ENCODE measurements at places on chromosomes 2 and 18.

- DNase-seq = no peak
Measured at GRCh38 chr2:126783341-126783740, 115.3 kb upstream of the TEX51 start.

DNA sequence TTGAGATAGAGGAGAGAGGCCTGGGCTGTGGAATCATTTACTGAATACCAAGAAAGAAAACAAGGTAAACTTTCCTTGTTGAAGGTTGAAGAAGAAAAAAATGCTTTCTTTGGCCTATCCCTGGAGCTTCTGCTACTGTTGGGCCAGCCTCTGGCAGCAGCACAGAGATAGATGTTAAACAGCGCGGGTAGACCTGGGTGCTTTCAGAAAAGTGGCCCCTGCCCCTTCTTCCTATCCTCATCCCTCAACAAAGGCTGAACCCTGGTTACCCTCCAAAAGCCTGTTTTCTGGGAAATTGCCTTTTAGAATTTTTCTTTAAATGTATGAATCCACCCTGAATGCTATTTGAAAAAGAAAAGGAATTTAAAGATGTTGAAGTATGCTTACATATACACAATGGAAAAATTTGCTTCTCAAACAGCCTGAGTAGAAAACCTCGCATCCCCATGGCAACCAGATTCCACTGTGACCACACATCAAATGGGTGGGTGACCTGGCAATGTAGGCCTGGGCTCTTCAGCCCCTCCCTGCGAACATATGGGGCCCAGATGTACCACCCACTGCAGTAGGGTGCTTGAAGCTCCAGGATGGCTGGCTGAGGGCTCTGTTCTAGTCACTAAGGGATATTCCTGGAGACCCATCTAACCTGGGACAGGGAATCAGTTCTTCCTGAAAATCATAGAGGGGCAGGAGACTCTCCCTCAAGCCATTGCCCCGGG lies 23.4 kb upstream of the CHRNA1 start:
- DNase-seq = peak; percentile 94

DNA sequence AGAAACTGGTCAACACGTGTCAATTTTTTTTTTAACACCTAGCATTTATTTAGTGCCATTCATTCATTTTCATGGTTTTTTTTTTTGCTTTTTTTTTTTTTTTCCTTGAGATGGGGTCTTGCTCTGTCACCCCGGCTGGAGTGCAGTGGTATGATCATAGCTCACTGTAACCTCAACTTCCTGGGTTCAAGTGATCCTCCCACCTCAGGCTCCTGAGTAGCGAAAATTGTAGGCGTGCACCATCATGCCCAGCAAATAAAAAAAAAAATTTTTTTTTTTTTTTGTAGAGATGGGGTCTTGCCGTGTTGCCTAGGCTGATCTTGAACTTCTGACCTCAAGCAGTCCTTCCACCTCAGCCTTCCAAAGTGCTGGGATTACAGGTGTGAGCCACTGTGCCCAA lies 21.1 kb downstream of the USP14 start:
- no peak for DNase-seq

GRCh38 chr2:124874676-124875075 lies 849.6 kb downstream of the CNTNAP5 start:
- no peak for DNase-seq

DNA sequence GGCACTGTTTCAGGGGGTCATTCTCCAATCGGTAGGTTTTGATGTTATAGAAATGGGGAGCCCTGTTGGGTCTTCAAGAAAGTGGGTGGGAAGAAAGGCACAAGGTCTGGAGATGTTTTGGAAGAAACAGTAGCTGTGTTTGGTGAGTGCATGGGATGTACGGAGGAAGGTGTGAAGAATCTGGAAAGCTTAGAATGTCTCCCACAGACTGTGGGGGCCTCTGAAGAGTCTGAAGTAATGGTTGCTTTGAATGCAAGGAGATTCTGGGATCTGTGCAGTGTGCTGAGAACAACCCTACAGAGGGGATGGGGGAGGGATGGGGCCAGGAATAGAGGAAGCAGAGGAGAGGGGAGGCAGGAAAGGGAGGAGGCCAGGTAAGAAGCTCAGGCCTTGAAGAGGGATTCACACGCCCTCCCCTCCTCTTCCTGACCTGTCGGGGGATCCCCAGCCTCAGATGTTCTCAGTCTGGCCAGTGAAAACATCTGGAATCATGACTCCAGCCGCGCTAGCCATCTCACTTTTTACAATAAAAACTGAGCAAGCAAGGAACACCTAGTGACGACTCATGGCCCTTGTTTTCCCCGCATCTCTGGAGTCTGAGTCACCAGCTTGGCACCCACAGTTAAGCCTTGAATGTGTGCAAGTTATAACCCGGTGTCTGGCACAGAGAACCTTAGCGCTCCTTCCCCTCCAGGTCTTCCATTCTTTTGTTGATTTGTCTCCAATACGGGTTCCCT lies 74.2 kb downstream of the SH3BP4 start:
- peak; percentile 92 for DNase-seq

DNA sequence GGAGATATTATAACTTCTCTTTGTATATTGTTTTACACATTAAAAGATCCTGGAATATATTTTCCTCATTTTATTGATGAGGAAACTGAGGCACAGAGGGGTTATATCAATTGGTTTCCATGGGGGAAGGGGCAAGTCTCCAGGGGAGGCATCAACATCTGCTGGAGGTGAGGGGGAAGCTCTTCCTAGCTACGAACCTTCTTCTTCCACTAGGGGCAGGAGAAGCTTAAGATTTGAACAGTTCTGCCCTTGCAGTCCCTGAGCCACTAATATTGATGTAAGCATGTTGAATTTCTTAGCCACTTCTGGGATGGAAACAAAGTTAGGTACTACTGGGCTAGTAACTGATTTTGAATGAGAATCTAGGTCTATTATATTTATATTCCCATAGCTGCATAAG lies 140.1 kb upstream of the AQP4 start:
- DNase-seq = no peak

GRCh38 chr2:133819906-133820305 lies 251.6 kb upstream of the NCKAP5 start:
- no peak for DNase-seq

DNA sequence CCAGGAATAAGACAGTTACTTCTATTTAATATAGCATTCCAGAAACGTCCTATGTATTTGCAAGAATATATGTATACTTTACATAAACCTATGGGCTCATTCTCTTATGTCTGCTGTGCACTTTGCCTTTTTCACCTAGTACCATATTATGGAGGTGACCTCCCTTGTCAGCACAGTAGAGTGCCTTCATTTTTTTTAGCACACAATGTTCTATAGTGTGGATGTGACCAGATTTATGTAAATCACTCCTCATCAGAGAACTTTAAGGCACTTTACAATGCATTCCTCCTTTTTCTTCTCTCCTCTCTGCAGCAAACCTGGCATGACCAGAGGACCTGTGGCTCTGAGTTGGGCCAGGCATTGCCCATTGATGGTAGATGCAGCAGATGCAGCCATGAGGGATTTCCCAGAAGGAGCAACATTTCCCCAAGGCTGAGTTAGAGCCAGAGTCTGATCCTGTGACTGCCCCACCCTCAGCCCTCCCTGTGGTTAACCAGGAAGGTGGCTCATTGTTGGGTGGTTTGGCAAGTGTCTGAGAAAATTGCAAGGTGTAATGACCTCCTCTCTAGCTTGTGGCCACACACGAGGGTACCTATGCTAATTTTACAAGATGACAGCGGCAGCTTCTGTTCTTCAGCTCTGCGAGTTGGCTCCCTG lies 76.5 kb upstream of the DLX2 start:
- peak; percentile 13 for DNase-seq

GRCh38 chr2:88692187-88692586 lies 714 bp downstream of the RPIA start:
- no peak for DNase-seq

GRCh38 chr18:59743566-59743965 lies 46.3 kb upstream of the CCBE1 start:
- no peak for DNase-seq

DNA sequence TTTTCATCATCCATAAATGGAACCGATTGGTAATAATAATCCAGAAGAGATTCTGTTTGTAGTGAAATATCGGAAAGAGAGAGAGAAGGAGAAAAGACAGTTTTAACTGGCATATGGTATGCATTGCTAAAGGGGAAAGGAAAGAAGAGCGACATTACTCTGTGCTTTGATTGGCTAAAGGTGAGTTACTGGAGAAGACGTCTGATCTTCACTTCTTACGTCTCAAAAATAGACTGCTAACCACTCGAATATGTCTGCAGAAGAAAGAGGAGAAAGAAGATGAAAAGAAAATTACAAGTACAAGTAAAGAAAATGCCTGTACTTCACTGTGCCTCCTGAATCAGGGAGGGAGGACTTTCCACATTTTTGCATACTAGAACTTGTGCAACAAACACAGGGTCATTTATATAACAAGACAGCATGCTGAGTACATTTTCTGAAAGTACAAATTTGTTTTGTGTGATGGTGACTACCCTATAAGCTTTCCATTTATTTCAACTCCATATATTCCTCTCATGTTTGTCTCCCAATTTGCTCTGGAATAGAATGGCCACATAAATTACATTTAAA lies 787.2 kb downstream of the RNF144A start:
- DNase-seq = no peak

- DNase-seq = no peak
Measured at GRCh38 chr2:58798676-58799208, 557.6 kb upstream of the FANCL start.

- DNase-seq = no peak
Measured at GRCh38 chr18:56635007-56635406, 3.4 kb downstream of the TXNL1 start.

GRCh38 chr2:153864022-153864421 lies 7.7 kb upstream of the GALNT13 start:
- no peak for DNase-seq

GRCh38 chr18:38886861-38887670 lies 1321.5 kb upstream of the CELF4 start:
- DNase-seq = no peak

- DNase-seq = no peak
Measured at GRCh38 chr2:190052307-190052706, 10.2 kb downstream of the MSTN start.

GRCh38 chr2:98634406-98635092 lies 26.2 kb downstream of the UNC50 start:
- no peak for DNase-seq

GRCh38 chr18:57043241-57043640 lies 103.6 kb upstream of the BOD1L2 start:
- DNase-seq = no peak

DNA sequence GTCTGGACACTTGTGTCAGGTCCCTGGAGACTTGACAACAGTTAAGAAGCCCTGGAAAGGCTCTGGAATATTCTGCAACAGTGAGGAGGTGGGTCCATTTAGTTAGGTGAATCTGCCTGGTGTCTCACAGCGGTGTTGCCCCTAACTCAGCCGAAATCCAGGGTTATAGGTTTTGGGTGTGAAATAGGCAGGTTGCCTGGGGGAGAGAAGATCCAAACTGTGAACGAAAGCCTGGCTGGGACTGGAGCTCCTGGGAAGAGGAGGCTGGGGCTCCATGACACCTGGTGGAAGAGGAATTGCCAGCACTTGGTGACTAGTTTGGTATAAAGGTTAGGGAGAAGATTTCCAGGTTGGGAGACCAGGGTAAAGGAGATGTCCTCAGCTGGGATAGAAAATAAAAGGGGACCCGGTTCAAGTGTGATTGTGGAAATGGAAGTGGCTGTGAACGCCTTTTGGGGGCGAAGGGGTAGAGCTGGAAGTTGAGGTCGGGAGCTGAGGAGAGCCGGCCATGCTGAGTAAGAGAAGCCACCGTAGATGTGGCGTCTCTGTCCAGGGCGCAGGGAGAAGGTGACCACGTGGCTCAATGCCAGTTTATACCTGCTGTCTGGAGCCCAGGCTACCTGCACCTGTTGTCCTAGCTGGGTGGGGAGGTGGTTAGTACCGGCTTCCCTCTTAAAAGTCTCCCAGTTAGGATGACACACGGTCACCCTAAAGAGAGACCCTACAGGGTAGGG lies 3.0 kb upstream of the GAREM2 start:
- DNase-seq = no peak

DNA sequence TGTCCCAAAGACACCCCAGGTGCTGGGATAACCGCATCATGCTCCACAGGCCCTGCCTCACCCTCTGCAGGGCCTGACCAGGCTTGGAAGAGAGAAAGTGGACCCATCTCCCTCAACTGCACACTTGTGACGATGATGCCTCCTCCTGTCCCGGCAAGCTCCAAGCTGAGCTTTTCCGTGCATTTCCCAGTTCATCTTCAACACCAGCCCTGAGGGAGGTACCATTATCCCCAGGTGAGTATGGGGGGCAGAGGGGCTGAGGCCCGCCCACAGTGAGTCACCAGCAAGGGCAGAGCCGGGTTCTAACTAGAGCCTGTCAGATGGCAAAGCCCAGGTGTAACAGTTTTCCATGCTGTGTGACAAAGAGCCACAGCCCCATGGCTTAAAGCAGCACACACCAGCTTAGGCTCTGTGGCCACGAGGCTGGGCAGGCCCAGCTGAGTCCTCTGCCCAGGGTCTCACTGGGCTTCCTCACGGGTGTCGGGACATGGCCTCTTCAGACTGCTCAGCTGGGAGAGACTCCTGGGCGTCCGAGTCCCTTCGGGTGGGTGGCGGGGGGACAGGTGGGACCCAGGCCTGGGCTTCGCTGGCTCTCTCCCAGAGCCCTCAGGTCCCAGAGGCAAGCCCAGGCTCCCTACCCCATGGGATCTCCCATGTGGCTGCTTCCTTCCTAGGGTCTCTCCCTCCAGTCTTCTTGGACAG lies 108.4 kb upstream of the OTOS start:
- no peak for DNase-seq

DNA sequence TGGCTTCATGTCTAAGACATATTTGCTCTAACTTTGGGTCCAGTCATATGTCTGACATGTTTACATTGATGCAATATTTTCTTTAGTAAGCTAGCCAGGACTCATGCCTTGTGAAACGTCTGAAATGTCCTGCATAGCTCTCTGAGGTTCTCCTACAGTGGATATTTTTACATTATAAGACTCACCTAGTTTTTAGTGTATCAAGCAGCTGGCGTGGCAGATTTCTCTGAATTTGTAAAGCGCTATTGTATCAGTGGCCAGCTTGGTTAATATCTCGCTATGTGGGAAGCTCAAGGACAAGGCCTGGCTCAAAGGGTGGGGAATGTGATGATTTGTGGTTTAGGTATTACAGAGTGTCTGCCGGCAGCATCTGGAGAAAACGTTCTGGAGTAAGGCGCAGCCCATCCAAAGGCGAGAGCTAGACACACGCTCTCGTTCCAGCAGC lies 164.3 kb downstream of the LTBP1 start:
- no peak for DNase-seq

- no peak for DNase-seq
Measured at GRCh38 chr2:103873716-103874351, 980.1 kb upstream of the POU3F3 start.

GRCh38 chr18:11672846-11673454 lies 16.1 kb upstream of the GNAL start:
- DNase-seq = no peak

DNA sequence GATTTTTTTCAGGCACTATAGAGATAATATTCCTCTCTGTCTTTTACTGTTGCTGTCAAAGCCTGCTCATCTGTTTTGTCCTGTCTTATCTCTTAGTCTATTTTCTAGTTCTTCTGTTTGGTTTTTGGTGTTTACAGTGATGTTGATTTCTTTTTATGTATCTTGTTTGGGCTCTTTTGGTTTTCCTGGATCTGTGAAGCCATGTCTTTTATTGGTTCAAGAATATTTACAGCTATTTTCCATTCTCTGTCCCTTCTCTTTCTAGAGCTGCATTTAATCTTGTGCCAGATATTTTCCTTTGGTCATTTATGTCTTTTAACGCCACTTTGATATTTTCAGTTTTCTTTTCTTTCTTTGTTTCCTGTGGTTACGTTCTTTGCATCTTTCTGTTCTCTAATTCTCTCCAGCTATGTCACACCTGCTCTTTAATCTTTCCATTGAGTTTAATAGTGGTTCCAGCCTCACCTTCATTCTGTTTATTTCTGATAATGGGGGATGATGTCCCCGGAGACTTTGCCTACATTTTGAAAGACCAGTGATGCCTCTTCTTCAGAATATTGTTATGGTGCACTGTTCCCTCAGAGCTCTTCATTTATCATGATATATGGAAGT lies 32.0 kb downstream of the SMCHD1 start:
- no peak for DNase-seq

Measured in retinal pigment epithelial cell (primary cell).